Left lung (tissue), 14 donors: ENCODE measurements at places on chromosomes 4 and X. TPM values are rescaled to one million over a fixed set of nuclear protein-coding genes. Genes with fewer than 3 reads are reported as not detected.

DNA sequence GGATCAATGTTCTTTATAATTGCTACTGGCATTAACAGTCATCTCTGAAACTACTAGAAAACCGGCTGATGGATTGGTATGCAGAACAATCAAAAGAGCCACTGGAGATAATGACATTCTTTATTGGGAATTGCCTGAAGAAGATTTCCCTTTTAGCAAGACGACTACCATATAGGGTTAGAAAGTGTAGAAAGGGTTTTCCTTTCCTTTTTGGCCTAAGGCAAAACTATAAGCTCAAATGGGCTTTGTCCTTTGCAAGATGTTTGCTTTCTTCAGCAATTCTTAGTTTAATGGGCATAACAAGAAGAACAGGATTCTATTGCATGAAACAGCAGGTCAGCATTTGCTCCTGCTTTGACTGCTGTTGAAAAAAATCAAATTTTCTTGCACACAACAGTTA, 214.2 kb upstream of the PCDH10 start:
- no peak overlapping the region for H3K27ac ChIP-seq
- no peak for DNase-seq
- no peak overlapping the region for H3K4me3 ChIP-seq
- no peaks in the 10 kb centered on the region for H3K4me1 ChIP-seq

DNA sequence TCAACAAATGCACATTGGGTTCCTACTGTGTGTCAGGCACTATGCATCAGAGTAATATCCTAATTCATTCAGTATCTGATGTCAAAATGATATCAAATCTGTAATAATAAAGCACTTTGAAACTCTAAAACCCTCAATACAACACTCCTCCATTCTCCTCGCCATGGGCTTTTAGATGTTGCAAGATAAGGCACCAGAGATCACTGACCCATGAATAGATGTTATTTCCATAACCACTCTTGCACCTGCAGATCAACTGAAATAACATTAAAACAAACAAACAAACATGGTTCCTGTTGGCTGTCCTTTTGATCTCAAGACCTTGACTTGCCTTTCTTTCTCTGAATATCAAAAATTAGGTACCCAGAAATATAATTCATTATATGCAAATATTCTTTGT, 100.2 kb downstream of the MAB21L2 start:
- H3K27me3 ChIP-seq, result no peaks in the 10 kb centered on the region
- no peaks in the 10 kb centered on the region for H3K4me1 ChIP-seq
- no peak for DNase-seq
- no peaks in the 10 kb centered on the region for H3K36me3 ChIP-seq
- H3K4me3 ChIP-seq, result no peak overlapping the region
- no peak overlapping the region for H3K27ac ChIP-seq

- H3K4me1 ChIP-seq, result peaks cover 13% of the 10 kb centered on the region
- H3K27ac ChIP-seq, result peak overlapping the region; percentile 73
- no peak for DNase-seq
These were observed 15.4 kb downstream of the SORCS2 start for GRCh38 chr4:7207628-7208231.

GRCh38 chrX:26219351-26219750, 3.4 kb downstream of the MAGEB5 start:
- H3K4me3 ChIP-seq, result no peak overlapping the region
- DNase-seq, result no peak
- no peak overlapping the region for H3K27ac ChIP-seq
- H3K4me1 ChIP-seq, result no peaks in the 10 kb centered on the region

GRCh38 chr4:121778991-121779628, 14.1 kb upstream of the SMIM43 start:
- H3K27ac ChIP-seq, result no peak overlapping the region
- no peak for DNase-seq
- no peaks in the 10 kb centered on the region for H3K36me3 ChIP-seq
- peaks cover 8% of the 10 kb centered on the region for H3K27me3 ChIP-seq
- no peaks in the 10 kb centered on the region for H3K4me1 ChIP-seq

Gene PARM1
- 31.1 TPM for polyA plus RNA-seq

DNA sequence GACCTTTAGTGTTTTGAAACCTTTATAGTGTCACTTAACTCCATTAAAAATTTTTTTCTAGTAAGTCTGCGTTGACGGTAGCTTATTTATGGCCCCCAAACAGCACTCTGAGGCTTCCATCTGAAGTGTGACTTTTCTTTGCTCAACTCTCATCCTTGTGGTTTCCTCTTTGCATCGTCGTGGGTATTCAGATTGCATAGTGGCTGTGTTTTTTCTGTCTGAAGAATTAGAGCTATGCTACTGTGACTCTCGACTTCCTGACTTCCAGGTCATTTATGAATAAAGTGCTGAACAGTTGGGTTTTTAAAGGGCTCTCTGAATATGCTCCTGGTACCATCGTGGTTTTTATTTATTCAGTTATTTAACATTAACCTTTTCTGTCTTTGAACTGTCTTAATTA, 44.9 kb downstream of the JADE1 start:
- peaks cover 92% of the 10 kb centered on the region for H3K36me3 ChIP-seq
- no peaks in the 10 kb centered on the region for H3K27me3 ChIP-seq
- no peak overlapping the region for H3K4me3 ChIP-seq

Gene SMARCA1
- polyA plus RNA-seq, result 132 TPM
